ENCODE measurements at places on chromosomes 1 and 21.

GRCh38 chr1:68308034-68308433 lies 75.7 kb upstream of the WLS start:
- DNase-seq, result no peak

DNA sequence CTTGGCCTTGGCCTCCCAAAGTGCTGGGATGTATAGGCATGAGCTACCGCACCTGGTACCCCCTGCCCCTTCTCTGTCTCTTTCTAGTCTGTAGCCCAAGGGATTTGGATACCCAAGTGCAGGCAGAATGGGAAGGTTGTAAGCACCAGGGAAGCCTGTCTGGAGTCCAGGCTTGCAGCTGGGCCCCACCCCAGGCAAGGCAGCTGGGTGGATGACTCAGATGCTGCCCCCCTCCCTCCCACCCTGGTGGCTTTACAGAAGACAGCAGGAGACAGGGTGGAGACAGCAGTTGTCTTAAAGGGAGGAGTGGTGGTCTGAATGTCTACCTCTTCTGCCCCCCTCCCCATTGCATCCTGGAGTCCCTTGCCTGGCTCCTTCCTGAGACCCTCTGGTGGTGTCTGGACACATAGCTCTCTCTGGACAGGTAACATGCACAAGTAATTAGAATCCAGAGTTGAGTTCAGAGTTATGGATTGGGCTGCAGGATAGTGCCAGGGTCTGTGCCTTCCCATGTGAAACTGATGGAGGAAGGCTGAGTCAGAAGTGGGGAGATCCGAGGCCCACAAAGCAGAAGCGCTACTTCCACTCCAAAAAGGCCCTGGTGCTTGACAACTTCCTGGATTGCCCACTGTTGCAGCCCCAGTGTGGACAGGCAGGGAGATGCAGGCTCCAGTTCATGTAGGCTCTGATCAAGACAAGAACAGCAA lies 5.1 kb downstream of the LMNA start:
- DNase-seq, result peak; percentile 84

- DNase-seq, result no peak
These were observed 144.6 kb downstream of the LMO4 start for GRCh38 chr1:87473203-87473661.

- DNase-seq, result no peak
These were observed 14.5 kb upstream of the VPS13D start for GRCh38 chr1:12215118-12215961.

- DNase-seq, result no peak
These were observed 8.8 kb upstream of the ETV3 start for GRCh38 chr1:157147037-157147436.

DNA sequence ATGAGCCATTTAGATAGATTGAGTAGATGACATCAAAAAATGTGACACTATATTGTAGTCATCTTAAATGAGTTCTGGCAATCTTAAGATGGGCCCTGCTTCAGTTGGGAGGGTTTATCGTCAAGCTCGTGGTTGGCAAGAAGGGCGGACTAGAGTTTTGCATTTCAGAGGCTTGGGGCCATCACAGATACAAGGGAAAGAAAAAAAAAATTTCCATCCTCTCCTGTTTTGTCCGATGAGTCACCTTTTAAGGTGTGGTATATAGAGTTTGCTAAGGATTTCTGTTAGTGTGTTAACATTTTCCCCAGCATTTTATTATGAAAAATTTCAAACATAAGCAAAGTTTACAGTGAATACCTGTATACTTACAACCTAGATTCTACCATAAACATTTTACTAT lies 31.8 kb upstream of the KCNQ4 start:
- DNase-seq, result no peak

DNA sequence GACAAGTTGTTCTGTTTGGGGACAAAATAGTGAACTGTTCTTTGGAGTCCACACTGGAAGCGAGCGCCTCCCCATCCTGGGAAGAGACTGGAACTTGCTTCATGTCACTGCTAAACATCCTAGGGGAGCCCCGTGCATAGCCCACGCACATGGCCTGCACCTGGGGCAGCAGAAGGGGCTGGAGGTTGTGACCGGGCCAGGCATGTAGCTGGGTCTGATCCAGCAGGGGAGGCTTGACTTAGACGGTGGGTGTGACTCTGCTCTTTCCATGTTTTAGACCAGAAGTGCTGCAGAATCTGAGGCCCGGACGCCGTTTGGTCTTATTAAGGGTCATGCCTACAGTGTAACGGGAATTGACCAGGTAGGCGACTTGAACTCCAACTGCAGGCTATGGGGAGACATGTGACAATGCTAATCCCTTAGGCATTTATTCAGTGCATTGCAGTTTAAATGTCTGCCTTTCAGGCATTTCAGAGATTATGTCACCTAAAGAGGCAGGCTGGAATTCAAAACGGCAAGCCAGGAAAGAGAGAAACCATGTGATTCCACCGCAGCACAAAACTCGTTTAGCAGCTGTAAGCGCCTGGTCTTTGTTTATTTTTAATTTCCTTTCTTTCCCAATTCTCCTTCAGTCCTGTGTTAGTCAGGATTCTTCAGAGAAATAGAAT lies 21.8 kb downstream of the CAPN9 start:
- DNase-seq, result peak; percentile 26

- DNase-seq, result peak; percentile 78
These were observed 11.0 kb downstream of the DMRTB1 start for GRCh38 chr1:53470155-53470554.

DNA sequence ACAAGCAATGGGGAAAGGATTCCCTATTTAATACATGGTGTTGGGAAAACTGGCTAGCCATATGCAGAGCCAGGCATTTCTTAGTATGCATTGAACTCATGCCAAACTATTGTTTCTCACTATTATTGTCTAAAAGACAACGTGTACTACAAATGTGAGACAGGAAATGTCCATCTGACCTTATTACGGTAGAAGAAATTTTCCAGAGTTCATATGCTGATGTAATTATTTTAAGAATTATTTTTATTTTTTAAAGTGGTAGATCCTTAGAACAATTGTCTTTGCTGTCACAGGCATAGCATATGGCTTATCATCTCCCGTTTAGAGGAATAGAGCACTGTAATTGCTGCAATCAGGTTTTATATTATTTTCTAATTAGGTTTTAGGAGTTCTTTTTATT lies 75.2 kb upstream of the S1PR1 start:
- no peak for DNase-seq
